ENCODE measurements at places on chromosomes 6 and 20.

- H3K27me3 ChIP-seq: peaks cover 9% of the 10 kb centered on the region
- no peak for DNase-seq
- no peaks in the 10 kb centered on the region for H3K36me3 ChIP-seq
- H3K4me1 ChIP-seq: peaks cover 69% of the 10 kb centered on the region
- peak overlapping the region; percentile 16 for H3K27ac ChIP-seq
- H3K4me3 ChIP-seq: peak overlapping the region; percentile 90
Measured at GRCh38 chr6:31401403-31401802, 2.0 kb upstream of the MICA start.

DNA sequence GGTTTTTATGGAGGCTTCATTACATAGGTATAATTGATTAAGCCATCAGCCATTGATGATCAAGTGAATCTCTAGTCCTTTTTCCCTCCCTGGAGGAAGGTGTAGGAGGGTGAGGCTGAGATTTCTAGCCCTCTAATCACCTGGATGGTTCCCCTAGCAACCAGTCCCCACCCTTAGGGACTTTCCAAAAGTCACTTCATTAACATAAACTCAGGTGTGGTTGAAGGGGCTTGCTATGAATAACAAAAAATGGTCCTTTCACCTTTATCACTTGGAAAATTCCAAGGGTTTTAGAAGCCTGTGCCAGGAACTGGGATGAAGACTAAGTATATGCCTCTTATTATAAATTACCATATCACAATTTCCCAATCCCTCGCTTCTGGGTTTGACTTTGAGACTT lies 40.4 kb downstream of the SMPDL3A start:
- no peaks in the 10 kb centered on the region for H3K36me3 ChIP-seq
- no peak overlapping the region for H3K27ac ChIP-seq
- DNase-seq: no peak
- H3K27me3 ChIP-seq: peaks cover 6% of the 10 kb centered on the region
- H3K4me1 ChIP-seq: no peaks in the 10 kb centered on the region

DNA sequence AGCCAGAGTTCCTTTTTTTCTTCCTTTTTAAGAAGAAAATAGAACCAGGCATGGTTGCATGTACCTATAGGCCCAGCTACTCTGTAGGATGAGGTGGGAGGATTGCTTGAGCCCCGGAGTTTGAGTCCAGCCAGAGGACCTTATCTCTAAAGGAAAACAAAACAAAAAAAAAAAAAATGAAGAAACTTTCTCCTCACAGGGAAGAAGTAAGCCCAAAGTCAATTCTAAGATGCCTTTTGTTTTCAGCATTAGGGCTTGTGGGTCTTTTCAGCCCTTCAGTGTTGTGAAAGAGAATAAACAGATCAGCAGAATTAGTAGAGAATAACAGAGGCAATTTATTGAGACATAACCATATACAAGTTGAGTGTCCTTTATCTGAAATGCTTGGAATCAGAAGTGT lies 26.8 kb downstream of the ZNF451 start:
- no peak overlapping the region for H3K4me3 ChIP-seq
- H3K4me1 ChIP-seq: peaks cover 18% of the 10 kb centered on the region
- H3K27ac ChIP-seq: no peak overlapping the region
- H3K27me3 ChIP-seq: no peaks in the 10 kb centered on the region
- peaks cover 18% of the 10 kb centered on the region for H3K36me3 ChIP-seq
- DNase-seq: no peak

- no peak overlapping the region for H3K27ac ChIP-seq
- DNase-seq: no peak
- H3K4me3 ChIP-seq: no peak overlapping the region
- H3K36me3 ChIP-seq: peaks cover 9% of the 10 kb centered on the region
- peaks cover 11% of the 10 kb centered on the region for H3K4me1 ChIP-seq
Measured at GRCh38 chr6:155194399-155194798, 69.4 kb upstream of the CLDN20 start.

- DNase-seq: no peak
- peaks cover 14% of the 10 kb centered on the region for H3K4me1 ChIP-seq
- H3K27ac ChIP-seq: no peak overlapping the region
- H3K36me3 ChIP-seq: no peaks in the 10 kb centered on the region
- H3K4me3 ChIP-seq: no peak overlapping the region
Measured at GRCh38 chr6:71284785-71285184, 3.8 kb upstream of the OGFRL1 start.

DNA sequence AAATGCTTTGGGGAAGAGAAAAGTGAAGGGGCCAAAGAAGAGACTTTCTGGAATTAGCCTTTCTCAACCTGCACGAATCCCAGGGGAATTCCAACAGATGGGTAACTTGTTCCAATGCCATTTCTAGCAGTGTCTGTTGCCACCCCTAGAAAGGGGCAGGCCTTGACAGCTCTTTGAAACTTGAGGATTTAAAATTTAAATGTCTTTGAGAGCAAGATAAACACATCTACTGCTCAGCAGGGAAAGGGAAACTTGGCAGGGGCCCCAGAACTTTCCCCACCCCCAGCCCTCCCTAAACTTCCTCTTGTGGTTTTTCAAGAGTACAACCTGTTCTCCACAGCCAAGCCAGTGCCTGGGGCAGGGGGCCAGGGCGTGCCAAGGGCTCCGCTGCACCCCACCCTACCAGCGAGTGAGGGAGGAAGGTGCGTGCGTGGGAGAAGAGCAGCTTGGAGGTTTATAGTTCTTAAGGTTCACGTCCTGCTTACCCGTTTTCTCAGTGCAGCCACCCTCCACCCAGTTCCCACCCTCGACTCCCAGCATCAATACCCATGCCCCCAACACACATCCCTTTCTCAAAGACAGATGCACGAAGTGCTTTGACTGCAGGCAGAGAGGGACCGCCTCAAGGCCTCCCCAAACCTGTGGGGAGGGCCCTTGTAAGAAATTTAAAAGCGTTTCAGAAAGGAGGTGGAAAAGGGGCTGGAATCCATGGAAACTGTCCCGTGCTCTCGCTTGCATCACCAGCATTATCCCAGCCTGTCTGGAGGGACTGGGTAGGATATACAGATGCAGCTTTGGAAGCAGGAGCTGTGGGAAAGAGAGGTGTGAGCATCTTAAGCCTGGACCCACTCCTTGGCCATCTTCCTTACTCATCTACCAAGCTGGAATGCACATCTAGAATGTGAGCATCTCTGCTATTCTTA lies 4.5 kb upstream of the TAF8 start:
- DNase-seq: peak; percentile 59
- peaks cover 88% of the 10 kb centered on the region for H3K4me1 ChIP-seq
- H3K27ac ChIP-seq: peak overlapping the region; percentile 94
- no peaks in the 10 kb centered on the region for H3K27me3 ChIP-seq

- peaks cover 14% of the 10 kb centered on the region for H3K36me3 ChIP-seq
- no peak overlapping the region for H3K27ac ChIP-seq
- peak; percentile 12 for DNase-seq
- peaks cover 13% of the 10 kb centered on the region for H3K4me1 ChIP-seq
- peak overlapping the region; percentile 46 for H3K4me3 ChIP-seq
Measured at GRCh38 chr6:28742668-28743270, 181.0 kb downstream of the TRIM27 start.

- DNase-seq: peak; percentile 21
- H3K36me3 ChIP-seq: no peaks in the 10 kb centered on the region
- H3K27me3 ChIP-seq: no peaks in the 10 kb centered on the region
- H3K27ac ChIP-seq: no peak overlapping the region
- no peaks in the 10 kb centered on the region for H3K4me1 ChIP-seq
Measured at GRCh38 chr6:86856937-86857563, 80.3 kb upstream of the HTR1E start.

DNA sequence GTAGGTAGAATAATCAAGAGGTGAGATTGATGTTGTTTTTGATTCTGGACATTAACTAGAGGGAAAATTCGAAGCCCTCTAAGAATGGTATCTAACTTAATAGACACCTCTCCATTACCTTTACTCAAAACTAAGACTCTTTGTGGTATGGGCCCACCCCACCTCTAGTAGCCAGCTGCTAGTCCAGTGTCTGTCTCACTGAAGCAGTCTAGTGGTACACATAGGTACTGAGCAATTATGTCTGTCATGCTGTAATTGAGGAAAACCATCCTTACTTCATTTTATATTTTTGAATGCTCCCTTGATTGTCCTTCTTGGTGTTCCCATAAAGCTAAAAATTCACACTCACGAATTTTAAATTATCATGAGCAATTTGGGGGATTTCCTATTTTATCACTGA lies 290.7 kb downstream of the ARHGAP18 start:
- no peak for DNase-seq
- no peak overlapping the region for H3K27ac ChIP-seq
- no peaks in the 10 kb centered on the region for H3K4me1 ChIP-seq
- H3K36me3 ChIP-seq: no peaks in the 10 kb centered on the region
- no peaks in the 10 kb centered on the region for H3K27me3 ChIP-seq

All from activated T-cell treated with anti-CD3 and anti-CD28 coated beads, Interleukin-2, amount 50 U/mL, for 72 hours (primary cell).